ENCODE measurements at places on chromosomes 6 and 20.

DNA sequence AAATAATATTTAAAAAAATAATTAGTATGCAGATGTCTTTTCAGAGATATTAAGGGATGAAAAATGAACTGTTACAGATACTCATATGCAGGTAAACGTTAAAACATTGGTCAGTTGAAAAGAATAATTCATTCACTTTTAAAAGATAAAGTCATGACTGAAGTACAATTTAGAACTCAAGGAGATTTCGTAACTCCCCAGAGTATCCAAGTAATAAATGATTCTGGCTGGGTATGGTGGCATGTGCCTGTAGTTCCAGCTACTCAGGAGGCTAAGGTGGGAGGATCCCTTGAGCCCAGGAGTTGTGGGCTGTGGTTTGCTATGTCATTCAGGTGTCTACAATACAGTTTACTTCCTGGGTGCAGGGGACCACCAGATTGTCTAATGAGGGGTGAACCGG lies 122.3 kb upstream of the TMEM181 start:
- no peaks in the 10 kb centered on the region for H3K36me3 ChIP-seq
- no peak overlapping the region for H3K4me3 ChIP-seq
- no peak overlapping the region for H3K27ac ChIP-seq
- DNase-seq = no peak

- H3K4me1 ChIP-seq = peaks cover 27% of the 10 kb centered on the region
- H3K36me3 ChIP-seq = no peaks in the 10 kb centered on the region
- no peaks in the 10 kb centered on the region for H3K27me3 ChIP-seq
- H3K4me3 ChIP-seq = no peak overlapping the region
Observed at GRCh38 chr20:33679758-33680485, 5.7 kb upstream of the NECAB3 start.

- no peak for DNase-seq
- no peaks in the 10 kb centered on the region for H3K4me1 ChIP-seq
- H3K4me3 ChIP-seq = no peak overlapping the region
- H3K36me3 ChIP-seq = no peaks in the 10 kb centered on the region
- no peak overlapping the region for H3K27ac ChIP-seq
Observed at GRCh38 chr6:74268815-74269599, 573.0 kb downstream of the CD109 start.

DNA sequence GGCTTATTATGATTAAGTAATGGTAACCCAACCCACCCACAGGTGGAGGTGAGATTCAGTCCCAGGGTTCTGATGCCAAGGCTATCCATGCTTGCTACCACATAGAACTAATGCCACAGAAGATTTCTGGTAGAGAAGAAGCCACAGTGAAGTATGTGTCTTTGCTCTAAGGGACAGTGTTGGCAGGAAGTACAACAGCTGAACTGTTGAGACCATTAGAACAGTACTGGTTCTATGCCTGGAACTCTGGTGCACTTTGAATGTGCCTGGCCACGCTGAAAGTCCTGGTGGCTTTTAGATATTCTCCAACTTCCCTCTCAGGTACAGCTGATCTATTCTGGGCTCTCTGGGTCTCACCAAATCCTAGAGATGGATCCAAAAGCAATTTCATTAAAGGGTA lies 7.8 kb downstream of the STX7 start:
- H3K27ac ChIP-seq = no peak overlapping the region
- no peaks in the 10 kb centered on the region for H3K27me3 ChIP-seq
- no peak overlapping the region for H3K4me3 ChIP-seq
- H3K36me3 ChIP-seq = peaks cover 46% of the 10 kb centered on the region
- H3K4me1 ChIP-seq = peaks cover 61% of the 10 kb centered on the region

DNA sequence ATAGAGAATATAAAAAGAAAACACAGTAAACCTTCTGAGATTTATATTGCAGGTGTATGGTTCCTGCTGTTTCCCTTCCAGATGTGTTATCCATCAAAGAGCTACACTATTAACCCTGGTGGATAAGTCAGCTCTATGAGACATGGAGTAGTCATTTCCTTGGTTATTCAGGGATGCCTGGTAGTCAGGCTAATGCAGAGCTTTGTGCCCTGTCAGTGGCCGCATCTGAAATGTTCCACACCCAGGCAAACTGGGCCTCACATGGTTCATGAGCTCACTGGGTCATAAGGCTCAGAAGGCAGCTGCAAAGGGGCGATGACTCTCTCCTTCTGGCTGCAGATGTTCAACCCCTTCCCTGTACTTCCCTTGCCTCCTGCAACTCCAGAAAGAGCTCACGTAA lies 473.6 kb downstream of the EPHA7 start:
- no peak for DNase-seq
- H3K4me3 ChIP-seq = no peak overlapping the region
- no peak overlapping the region for H3K27ac ChIP-seq
- H3K36me3 ChIP-seq = no peaks in the 10 kb centered on the region
- no peaks in the 10 kb centered on the region for H3K27me3 ChIP-seq
